ENCODE measurements at places on chromosomes 3 and 15.

DNA sequence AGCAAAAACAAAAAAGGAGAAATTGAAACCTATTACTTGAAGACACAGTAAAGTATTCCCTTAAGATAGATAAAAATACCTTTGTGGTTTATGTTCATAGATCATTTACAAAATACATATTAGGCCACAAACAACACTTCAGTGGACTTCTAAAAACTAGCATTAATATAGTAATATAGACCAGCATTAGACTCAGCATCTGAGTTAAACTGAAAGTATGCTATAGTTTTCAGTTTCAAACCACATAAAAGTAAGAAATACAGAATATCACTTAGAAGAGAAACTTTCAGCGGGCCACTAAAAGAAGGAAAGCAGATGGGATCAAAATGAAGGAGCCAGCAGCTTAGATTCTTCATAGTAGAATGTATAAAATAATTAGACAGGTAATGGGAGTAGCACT lies 86.6 kb downstream of the MSL2 start:
- DNase-seq, result no peak

GRCh38 chr3:177968891-177969290 lies 567.3 kb upstream of the KCNMB2 start:
- no peak for DNase-seq

DNA sequence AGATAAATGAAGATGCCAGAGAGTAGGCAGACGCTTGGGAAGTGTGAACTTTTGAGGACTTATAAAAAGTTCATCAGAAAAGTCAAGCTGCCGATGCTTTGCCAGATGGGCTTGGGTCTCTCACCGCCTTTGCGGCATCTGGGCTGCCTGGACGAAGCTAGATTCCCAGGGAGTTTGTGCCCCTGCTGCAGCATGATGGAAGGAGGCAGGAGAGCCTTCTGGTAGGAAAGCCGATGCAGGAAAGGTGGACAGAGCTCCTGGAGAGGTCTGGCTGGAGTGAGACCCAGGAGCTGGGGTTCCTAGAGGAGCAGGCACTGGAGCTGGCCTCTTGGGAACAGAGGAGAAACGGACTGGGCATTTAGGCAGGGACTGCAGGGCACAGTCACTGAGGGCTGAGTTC lies 51.9 kb upstream of the ATP2B2 start:
- DNase-seq, result no peak

- DNase-seq, result peak; percentile 21
These were observed 11.9 kb downstream of the STT3B start for GRCh38 chr3:31544634-31545033.

DNA sequence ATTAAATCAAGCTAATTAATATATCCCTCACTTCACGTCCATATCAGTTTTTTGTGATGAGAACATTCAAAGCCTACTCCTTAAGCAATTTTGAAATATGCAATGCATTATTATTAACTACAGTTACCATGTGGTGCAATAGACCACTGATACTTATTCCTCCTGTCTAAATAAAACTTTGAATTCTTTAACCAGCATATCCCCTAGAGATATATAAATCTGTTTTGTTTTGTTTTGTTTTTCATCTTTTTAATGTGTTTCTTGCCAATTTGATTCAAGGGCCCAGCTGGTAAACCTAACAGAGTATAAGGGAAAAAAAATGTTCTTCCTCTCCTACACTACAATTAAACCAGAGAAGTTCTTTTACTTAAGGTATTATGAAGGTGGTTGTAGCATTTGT lies 524.2 kb downstream of the NAALADL2 start:
- no peak for DNase-seq

- DNase-seq, result peak; percentile 52
These were observed 66.4 kb downstream of the DCUN1D1 start for GRCh38 chr3:182913889-182914288.

- DNase-seq, result no peak
These were observed 77.4 kb downstream of the SNRK start for GRCh38 chr3:43363621-43364266.

GRCh38 chr15:63049783-63050371 lies 7.3 kb downstream of the TPM1 start:
- DNase-seq, result no peak

GRCh38 chr3:141268306-141268705 lies 36.7 kb downstream of the PXYLP1 start:
- DNase-seq, result no peak

- DNase-seq, result no peak
These were observed 127.7 kb downstream of the NUP210 start for GRCh38 chr3:13292375-13292774.

DNA sequence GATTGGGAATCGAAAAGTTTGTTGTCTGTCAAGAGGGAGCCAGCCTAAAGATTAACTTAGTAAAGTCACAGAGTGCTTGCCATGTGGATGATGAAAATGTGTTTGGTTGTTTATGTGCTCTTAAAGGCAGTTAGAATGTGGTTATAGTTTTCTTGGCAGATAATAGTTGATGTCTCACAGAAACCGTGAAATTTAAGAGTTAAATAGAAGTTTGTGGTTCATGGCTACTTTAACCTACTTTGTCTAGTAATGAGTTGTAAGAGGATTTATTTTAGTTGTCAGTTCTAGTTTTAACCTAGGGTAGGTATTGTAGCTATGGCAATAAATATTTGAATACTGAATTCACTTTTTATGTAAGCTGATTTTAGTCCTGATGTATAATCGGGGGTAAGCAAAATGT lies 36.4 kb upstream of the EIF3J start:
- no peak for DNase-seq

DNA sequence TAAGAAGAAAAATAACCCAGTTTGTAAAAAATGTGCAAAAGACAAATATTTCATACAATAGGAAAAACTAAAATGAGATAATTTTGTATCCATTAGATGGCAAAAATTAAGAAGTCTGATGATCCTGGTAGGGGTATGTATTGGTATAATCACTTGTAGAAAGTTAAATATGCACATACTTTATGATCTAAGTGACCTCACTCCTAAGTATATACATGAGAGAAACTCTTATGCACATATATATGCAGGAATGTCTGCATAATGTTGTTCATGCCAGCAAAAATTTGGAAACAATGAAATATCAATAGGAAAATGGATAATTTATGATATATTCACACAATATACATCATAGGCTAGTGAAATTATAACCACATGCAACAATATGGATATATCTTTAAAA lies 33.5 kb downstream of the USP50 start:
- DNase-seq, result no peak

- DNase-seq, result no peak
These were observed 84.1 kb downstream of the AGBL1 start for GRCh38 chr15:86163816-86164215.

- DNase-seq, result no peak
These were observed 164.3 kb downstream of the FNDC3B start for GRCh38 chr3:172203522-172204258.

DNA sequence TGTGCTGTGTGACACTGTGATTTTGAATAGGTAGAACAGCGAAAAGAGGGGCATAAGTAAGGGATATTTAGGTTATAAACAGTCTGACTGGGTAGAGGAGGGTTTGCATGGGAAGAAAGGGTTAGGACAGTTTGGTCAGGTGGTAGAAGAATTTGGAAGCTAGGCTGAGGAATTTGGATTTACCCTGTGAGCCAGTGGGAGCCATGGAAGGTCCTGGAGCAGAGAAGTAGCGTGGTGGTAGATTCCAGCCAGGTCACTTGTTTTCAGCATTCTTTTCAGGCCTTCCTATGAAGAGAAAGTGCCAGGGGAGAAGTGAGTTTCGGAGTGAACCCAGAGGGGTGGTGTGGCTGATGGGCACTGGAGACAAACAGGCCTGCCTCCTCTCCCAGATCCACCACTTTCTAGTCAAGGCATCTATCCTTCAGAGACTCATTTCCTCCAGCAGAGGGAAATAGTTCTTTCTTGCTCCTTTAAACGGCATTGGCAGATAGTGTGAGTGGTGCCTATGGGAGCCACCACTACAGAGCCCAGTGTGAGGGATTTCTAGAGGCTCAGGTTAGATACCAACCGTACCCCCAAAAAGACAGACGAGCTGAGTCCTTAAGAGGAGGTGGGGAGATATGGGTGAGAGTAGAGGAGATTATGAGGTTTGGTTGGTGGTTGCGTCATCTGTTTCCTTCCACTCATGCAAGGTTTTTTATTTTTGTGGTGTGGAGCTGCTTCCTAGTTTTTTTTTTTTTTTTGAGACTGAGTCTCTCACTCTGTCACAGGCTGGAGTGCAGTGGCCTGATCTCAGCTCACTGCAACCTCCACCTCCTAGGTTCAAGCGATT lies 21.2 kb downstream of the PXK start:
- DNase-seq, result peak; percentile 45

GRCh38 chr15:74809242-74809641 lies 3.4 kb upstream of the LMAN1L start:
- DNase-seq, result no peak

- DNase-seq, result peak; percentile 41
These were observed 394.5 kb upstream of the DPPA4 start for GRCh38 chr3:109731639-109732473.

DNA sequence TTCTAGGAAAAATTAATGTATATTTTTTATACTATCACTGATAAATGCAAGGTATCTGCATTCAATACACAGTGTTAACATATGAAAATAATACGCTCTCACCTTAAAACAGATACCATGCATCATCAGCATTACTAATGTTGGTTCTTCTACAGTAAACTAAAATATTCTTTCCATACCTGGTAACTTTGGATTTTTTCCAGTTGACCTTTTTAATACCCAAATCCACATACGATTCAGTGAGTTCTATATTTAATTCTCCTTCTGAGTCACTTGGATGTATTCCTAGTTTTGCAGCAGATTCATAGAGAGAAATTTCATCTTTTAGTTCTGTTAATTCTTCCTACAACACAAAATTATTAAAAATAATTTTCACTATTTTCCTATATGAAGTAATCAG lies 29.9 kb downstream of the CEP152 start:
- DNase-seq, result no peak

DNA sequence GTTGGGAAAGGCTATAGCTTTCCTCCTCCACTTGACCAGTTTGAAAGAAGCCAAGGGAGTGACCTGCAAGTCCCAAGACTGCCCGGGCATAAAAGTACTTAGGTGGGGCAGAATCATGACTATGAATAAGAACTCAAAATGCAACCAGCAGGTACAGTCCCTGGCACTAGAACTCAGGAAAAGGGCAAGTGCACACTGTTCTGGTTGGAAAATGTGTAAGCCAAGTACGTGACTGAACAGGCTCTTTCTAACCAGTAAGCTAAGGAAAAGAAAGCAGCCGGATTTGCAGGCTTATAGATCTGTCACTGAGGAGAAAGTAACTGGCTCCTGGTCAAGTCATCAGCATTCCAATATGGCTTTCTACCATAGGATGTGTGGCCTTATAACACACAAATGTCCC lies 101.2 kb upstream of the SLC4A7 start:
- DNase-seq, result no peak

GRCh38 chr15:39473298-39473947 lies 107.5 kb upstream of the THBS1 start:
- no peak for DNase-seq

DNA sequence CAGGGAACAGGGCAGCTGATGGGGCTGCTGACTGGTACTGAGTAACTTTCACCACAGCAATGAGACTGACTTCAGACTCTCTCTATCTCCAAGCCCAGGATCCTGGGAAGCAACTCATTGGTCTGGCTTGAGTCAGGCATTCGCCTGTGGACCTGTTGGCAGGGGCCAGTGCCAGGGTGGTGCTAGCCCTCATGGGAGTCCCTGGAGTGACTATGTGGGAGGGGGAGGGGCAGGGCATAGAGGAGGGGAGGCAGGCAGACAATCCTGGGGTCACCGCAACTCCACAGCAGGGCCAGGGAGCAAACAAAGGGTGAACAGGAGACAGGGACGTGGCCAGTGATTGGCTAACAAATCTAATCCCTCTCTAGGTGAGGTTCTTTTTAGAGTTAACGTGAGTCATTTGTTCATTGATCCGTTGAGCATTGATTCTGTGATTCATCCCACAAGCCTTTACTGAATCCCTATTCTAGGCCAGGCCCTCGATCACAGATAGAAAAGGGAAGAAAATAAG lies 71.8 kb downstream of the CEMIP start:
- DNase-seq, result no peak

GRCh38 chr15:39845582-39845981 lies 62.9 kb upstream of the FSIP1 start:
- DNase-seq, result no peak

DNA sequence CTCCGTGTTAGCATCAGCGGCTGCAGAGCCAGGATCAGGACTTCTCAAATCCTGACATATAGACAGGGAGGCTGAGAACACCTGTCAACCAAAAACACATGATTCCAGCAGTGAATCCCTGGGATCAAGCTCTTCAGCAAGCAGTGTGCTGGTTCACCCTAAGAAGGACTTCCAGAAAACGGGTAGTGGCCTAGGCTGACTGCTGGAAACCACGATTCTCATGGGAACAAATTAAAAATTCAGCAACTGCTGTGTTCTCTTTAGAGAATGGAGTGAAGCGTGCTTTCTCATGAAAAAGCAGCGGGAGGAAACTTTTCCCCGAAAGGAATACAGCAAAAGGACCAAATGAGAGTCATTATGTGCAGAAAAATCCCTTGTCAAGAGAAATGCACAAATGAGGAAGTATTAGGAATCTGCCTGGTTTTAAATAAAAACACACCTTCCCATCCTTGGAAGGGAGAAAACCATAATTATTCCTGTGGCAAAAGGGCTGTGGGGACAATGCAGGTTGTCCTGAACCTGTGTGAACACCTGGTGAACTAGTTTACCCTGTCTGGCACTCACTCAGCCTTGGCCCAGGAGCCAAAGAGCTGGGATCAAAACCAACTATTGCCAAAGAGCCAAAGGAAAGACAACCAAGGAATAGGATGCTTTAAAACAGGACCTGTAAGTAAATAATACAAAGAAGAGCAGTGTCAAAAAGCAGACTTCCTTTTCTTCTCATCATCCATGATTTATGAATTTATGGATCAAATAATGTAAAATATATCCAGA lies 13.4 kb downstream of the IL12A start:
- no peak for DNase-seq

All from CD4-positive, alpha-beta T cell treated with Interleukin-1 beta for 1 hour (primary cell).